Small intestine (tissue), 16 donors: ENCODE measurements at places on chromosomes 6 and 20.
A peak's percentile ranks its signal among the peaks of the same experiment; 100 is the strongest.

DNA sequence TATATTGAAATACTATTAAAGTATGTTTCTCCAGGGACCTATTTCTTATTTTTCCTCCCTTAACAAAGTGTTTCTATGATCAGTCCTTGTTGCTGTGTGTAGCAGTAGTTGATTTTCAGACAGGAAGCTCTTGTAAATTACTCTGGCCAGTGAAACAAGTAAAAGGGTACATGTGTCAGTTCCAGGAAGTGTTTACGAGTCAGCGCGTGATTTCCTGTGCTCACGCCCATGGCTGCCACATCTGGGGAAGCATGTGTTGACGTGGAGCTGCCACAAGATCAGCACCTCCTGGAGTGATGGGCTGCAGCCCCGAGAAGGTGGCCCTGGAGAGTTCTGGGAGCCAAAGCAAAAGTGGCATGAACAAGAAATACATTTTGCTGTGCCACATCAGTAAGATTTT is 38.6 kb upstream of the GGTLC1 start:
- DNase-seq = peak; percentile 33

DNA sequence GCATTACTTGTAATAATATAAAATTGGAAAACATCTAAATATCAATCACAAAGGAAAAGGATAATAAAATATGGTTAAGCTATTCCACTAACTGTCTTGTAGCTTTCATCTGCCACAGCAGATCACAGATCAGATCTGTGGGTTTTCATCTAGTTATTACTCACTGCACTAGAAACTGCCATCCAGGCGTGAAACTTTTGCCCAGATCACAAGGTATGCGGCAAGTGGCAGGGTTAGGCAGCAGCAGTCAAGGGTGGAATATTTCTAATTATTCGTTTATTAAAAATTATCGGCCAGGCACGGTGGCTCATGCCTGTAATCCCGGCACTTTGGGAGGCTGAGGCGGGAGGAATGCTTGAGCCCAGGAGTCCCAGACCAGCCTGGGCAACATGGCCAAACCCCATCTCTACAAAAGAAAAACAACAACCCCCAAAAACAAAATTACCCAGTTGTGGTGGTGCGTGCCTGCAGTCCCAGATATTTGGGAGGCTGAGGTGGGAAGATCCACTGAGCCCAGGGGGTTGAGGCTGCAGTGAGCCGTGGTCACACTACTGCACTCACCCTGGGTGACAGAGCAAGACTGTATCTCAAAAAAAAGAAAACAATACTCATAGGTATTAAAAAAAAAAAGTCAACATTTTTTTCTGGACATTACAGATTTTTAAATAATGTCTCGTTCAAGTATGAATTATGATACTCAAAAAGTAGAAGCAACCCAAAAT is 32.1 kb downstream of the BEND3 start:
- no peak for DNase-seq

GRCh38 chr6:21230536-21230935 is 363.0 kb upstream of the SOX4 start:
- DNase-seq = no peak

DNA sequence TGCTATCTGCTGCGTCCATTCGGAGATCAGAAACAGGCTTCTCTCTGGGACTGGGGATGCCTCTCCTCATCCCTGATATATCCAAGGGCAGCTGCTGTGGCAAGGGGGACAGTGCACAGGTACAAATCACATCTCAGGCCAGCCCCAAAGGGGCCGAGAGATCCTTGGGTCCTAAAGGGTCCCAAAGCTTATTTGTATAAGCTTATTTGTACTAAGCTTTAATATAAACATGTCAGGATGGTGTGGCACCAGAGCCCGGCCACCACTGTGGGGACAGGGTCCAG is 45.3 kb downstream of the FGD2 start:
- DNase-seq = no peak

DNA sequence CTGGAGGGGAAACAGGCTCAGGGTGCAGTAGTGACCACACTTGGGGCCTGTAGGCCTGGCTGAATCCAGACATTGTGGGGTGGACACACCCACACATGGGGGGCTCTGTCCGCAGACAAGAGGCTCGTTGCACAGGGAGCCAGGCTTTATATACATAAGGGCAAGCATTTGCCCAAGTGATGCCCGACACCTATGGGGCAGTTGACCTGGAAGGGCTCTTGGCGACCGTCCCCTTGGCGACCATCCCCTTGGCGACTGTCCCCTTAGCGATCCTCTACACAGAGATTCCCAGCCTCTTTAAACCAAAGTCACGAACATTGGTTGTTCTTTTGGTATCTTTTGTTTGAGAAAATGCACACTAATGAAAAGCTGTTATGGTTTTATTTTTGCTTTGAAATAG is 2.7 kb downstream of the TOX2 start:
- DNase-seq = no peak

- no peak for DNase-seq
Observed at GRCh38 chr6:43895656-43896328, 125.8 kb downstream of the VEGFA start.

- no peak for DNase-seq
Observed at GRCh38 chr20:51080516-51080915, 57.6 kb upstream of the KCNG1 start.

DNA sequence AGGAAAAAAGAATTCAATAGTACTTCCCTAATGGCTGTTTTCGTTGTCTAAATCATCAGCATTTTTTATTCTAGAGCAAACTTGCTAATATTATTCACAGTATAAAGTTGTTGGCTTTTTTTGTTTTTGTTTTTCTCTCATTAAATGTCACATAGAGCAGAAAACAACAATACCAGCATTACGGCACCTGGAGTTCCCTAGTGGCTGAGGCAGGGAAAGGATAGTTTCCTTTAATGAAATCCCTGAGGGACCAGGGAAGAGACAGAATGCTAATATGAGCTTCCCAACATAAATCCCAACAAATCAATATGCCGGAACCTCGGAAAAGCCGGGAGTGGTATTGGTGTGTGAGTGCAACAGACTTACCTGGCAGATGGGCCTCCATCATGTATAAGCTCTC is 235.2 kb upstream of the ASCC3 start:
- no peak for DNase-seq

GRCh38 chr6:101398716-101399615 is 5.5 kb downstream of the GRIK2 start:
- no peak for DNase-seq

GRCh38 chr20:7665376-7665775 is 274.9 kb downstream of the HAO1 start:
- no peak for DNase-seq

GRCh38 chr6:146997062-146997461 is 207.2 kb upstream of the STXBP5 start:
- DNase-seq = no peak

- DNase-seq = no peak
Observed at GRCh38 chr20:50285376-50286173, 94.9 kb downstream of the CEBPB start.

DNA sequence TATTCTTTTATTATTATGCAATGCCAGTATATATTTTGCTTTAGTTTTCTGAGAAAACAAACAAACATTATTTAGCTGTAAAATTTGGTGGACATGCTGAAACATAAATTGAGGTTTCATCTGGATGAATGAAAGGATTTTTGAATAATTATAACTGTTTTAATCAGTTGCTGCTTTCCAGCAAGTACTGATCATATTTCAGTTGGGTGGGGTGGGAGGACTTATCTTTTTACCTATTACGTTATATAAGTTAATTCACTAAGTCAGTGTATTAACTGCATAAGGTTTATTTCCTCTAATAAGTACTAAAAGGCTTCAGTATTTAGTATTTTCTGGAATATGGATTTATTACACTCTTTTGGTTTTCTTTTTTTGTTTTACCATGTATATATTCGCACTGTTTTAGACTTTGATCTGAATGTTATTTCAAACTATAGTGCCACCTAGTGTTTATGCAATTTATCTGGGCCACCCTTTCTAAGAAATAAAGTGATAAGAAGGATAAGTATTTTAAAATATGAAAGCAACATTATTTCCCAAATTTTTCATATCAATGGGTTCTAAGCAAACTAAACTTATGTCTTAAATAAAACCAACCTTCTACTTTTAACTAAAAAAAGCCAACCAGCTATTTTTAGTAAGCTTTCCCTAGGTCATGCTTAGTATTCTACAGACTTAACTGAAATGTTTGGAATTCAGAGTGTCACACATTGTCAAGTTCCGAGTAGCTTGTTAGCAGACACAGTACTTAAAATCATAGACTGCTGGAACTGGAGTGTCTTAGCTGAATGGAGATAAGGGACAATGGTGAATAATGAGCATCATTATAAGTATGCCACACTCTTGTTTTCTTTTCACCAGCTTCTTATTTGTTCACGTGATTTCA is 105.4 kb upstream of the MCHR2 start:
- DNase-seq = peak; percentile 20

DNA sequence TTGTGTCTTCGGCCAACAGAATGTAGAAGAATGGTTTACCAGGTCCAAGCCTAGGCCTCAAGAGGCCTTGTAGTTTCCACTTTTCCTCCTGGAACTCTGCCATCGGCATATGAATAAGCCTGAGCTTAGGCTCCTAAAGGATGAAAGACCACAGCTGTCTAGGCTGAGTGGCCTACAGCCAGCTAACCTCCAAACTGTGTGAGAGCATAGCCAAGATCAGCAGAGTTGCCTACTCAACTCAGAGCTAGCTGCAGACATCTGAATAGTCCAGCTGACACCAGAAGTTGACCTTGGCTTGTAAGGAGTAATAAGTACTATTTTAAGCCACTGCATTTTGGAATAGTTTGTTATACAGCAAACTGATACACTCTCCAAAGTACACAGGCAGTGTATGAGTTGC is 52.6 kb upstream of the SMIM29 start:
- no peak for DNase-seq

- peak; percentile 31 for DNase-seq
Observed at GRCh38 chr6:108588586-108588985, 27.9 kb downstream of the FOXO3 start.

DNA sequence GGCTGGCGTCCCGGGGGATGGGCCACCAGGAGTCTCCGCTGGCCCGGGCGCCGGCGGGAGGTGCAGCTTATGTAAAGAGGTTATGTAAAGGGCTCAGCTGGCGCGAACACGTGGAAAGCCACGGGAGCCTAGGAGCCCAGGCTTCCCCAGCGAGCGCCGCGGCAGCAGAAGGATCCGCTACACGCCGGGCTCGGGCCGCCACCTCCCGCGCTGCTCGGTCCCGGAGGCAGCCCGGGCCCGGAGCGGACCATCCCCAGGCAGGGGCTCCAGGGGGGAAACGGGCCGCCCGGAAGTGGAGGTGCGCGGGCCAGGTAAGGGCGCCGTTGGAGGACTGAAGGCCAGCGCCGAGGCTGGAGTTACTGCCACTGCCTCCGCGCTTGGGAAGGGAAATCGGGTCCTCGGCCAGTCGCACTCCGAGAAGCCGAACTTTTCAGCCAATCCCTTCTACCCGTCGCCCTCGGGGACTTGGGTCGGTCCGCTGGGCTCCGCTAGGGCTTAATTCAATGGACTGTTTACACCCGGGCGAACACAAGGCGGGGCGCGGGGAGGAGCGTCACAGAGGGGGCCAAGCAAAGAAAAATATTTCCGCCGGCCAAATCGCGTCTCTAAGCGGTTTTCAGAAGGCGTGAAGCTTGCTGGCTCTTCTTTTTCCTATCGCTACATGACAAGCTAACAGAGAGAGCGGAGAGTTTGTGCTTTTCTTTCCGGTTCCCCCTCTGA is 398 bp downstream of the STK35 start:
- DNase-seq = peak; percentile 91

DNA sequence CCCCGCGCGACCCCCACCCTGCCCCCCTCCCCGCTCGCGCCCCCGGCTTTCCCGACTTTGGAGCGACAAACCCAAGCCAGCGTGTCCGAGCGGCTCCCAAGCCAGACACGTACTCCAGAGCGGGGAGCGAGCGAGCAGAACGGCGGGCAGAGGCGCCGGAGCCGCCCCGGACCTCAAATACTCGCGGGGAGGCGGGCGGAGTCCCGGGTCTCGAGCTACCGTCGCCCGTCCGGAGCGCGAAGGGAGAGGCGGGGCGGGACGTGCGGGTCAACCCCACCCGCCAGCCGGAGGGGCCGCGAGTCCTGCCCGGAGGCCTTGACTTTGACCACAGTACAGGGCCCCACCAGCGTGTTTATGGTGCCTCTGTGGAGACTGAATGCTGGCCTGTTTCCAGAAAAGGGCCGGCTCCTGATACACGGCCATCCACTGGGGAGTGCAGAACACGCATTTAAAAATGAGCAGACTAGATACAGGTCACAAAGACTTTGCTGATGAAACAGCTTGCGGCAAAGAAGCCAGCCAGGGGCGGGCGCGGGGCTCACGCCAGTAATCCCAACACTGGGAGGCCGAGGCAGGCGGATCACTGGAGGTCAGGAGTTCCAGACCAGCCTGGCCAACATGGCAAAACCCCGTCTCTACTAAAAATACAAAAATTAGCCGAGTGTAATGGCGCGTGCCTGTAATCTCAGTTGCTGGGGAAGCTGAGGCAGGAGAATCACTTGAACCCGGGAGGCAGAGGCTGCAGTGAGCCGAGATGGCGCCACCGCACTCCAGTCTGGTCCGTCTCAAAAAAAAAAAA is at the start of gene SERPINB6:
TSS of gene SERPINB6 (minus strand) at position 148 of the 799 bp plus-strand sequence. CDS start 12,235 bp downstream, outside the sequence.
- peak; percentile 94 for DNase-seq

DNA sequence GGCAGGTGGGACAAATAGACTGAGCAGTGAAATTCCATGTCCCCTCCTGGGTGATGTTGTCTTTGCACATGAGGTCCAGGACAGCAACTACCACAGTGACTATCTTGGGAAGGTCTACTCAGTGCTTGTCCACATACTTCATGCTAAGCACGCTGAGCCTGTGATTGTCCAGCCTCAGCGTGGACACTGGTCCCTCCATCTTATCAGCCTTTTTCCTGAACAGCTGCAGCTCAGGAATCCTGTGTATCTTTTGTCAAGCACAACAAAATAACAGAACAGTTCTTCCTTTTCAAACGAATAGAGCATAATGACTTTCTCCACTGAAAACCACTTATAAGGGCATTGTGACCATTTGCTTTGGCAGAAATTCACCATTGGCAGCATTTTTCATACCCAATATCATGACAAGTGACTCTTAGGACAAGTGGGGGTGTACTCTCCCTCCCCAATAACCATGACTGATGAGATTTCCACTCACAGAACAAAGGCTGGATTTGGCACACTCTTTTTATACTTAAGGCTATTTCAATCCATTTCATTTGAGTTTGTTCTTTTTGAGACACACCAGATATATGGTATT is 90.3 kb downstream of the FYN start:
- DNase-seq = no peak

DNA sequence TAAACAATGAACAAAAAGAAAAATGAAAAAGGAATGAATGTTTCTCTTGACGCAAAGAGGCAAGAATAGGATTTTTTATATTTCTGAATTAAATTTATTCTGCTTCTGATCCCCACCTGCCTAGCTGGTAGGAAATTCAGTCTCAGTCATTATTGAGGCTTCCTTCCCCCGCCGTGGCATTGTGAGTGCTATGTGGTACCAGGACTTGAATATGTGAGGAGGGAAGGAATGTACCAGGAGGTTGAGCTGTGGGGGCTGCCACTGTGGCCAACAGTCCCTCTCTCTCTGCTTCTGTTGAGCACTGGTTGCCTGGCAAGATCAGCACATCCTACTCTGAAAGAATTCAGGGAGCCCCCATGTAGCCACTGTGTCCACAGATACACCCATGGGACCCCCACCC is 368.1 kb upstream of the JARID2 start:
- no peak for DNase-seq

DNA sequence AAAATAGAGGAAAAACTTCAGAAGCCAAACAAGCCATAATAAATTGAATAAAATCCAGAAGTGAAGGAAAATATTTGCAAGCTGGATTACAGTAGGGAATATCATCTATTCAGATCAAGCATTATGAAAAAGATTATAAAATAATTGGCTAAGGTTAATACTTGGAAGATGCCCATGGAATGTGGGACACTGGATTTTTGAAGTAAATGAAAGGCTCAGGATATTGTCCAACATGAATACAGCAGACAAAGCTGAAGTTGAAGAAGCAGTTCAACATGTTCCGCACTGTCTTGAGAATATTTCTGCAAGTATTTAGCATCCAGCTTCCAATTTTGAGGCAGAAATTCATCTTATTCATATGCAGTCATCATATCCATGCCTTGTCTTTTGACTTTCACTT is 1278.4 kb upstream of the GJE1 start:
- no peak for DNase-seq
